ENCODE measurements at places on chromosomes 6 and 20.

DNA sequence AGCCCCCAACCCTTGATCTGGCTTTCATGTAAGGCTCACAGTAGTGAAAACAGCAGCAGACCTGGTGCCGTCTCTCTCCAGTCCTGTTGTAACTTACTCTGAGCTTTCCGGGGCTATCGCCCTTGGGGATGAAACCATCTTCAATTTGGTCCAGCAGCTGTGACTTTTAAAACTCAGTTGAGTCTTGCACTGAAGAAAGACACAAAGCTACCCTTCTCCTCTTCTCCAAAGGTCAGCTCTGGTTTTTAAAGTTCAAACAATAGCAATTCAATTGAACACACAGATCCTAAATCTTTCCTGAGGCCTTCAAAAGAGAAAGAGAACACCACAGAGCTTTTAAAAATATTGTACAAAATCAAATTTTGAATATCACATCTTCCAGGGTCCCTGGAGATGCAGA lies 83.5 kb downstream of the SNX5 start:
- no peak for DNase-seq

GRCh38 chr6:44742828-44743372 lies 355.4 kb downstream of the CDC5L start:
- no peak for DNase-seq

DNA sequence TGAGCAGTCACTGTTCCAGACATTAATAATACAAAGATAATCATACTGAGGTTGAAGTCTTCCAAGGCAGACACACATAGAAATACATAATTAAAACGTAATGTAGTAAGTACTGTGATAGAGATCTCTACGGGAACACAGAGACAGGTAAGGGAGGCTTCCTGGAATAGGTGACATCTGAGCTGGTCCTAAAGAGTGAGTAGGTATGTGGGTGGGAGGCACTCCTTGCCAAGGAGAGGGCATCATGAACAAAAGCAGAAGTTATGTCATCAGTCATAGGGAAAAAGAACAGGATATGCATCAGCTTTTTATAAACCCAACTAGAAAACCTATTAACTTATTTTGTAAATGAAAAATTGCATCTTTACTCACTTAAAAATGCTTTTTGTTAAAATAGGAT lies 110.0 kb downstream of the MAP7 start:
- no peak for DNase-seq

- DNase-seq, result no peak
Measured at GRCh38 chr6:67458265-67458664, 1176.8 kb upstream of the ADGRB3 start.

- no peak for DNase-seq
Measured at GRCh38 chr6:29728875-29729270, 5.6 kb downstream of the HLA-F start.

Measured in stimulated activated CD8-positive, alpha-beta memory T cell treated with anti-CD3 and anti-CD28 coated beads, Interleukin-7, amount 100 ng/mL, for 1 hour (primary cell).